SK-MEL-5 (cell line): ENCODE measurements at places on chromosomes 2 and 18. TPM values are rescaled to one million over a fixed set of nuclear protein-coding genes. Genes with fewer than 3 reads are reported as not detected.

PLB1 gene
- 7.0 and 7.4 TPM in 2 replicates for total RNA-seq

SERPINB3 gene
- not detected in 2 replicates for total RNA-seq

PRKAG3 gene
- not detected in 2 replicates for total RNA-seq

COL6A3 gene
- total RNA-seq, result 0.05 and 0.11 TPM in 2 replicates
